ENCODE measurements at places on chromosomes 3 and 15. TPM values are rescaled to one million over a fixed set of nuclear protein-coding genes. Genes with fewer than 3 reads are reported as not detected.

- no peak for DNase-seq
These were observed 11.0 kb upstream of the PIK3CB start for GRCh38 chr3:138845771-138846173.

- no peak for DNase-seq
These were observed 1.6 kb downstream of the FBN1 start for GRCh38 chr15:48643776-48644466.

DNA sequence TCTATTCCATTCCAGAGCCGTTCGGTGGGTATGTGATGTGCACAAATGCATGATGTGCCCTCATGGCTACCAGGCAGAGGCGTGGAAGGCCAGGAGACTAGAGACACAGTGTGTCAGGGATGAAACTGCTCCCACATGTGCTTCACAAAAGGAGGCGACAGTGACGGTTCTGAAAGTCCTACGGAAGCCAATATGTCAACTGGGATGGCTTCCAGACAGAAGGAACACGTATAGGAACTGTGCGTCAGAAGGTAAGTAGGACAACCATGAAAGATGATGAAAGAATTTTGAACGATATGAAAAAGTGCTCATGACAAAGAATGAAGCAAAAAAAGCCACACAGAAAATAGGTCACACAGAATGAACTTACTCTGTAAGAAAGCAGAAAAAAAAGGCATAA lies 34.1 kb downstream of the GLB1 start:
- DNase-seq: no peak

- DNase-seq: no peak
These were observed 312.3 kb downstream of the WDR72 start for GRCh38 chr15:53447053-53447574.

- DNase-seq: no peak
These were observed 256.9 kb upstream of the TGFBR2 start for GRCh38 chr3:30349507-30349906.

FMN1 gene
- total RNA-seq: 1.4 TPM

RUBCN gene
- 7.9 TPM for total RNA-seq

PARP9 gene
- total RNA-seq: 6.8 TPM

Measured in NCI-H460 (cell line).